T-helper 2 cell treated with Interferon-gamma antibody and Interleukin-4, amounts not matched to agents 5 μg/mL and 100 μg/mL, for 36 hours (primary cell): ENCODE measurements at places on chromosomes 1 and 21.
A peak's percentile ranks its signal among the peaks of the same experiment; 100 is the strongest.

- no peak for DNase-seq
Measured at GRCh38 chr1:192225703-192226102, 67.4 kb downstream of the RGS18 start.

DNA sequence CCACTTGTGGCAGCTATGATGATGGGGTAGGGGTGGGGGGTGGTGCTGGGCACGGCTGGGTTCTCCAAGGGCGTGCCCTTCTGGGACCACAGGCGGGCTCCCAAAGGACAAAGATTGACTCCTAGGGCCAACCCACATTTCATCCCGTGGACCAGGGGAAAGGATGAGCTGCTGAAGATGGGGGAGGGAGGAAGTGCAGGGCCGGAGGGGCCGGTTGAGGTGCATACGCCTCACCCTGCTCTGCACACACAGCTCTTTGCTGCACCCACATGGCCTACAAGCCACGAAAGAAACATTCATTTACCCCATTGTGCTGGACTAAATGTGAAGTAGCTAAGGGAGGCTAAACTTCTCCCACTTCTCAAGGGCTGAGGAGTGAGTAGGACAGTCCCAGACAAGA, 34.2 kb upstream of the GNPAT start:
- DNase-seq = no peak

DNA sequence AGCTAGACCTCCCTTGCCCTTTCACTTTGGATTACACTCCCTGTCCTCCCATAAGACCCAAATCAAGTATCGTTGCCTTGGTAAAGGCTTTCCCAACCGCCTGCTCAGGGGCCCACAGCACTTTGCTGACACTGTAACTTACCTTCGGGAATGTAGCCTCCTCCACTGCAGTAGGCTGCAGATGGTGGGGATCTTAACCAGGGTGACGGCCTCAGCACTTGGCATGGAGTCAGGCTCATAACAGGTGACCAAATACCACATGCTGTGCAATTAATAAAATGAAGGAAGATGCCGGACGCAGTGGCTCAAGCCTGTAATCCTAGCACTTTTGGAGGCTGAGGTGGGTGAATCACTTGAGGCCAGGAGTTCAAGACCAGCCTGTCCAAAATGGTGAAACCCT, 88.7 kb upstream of the IRF2BP2 start:
- no peak for DNase-seq

GRCh38 chr1:172770071-172770470, 111.2 kb downstream of the FASLG start:
- no peak for DNase-seq

GRCh38 chr1:91021686-91022517, at the start of gene ZNF644:
Gene ZNF644, minus strand, starts transcription at chr1:91022035. Its CDS starts 39,682 bp downstream, at chr1:90982353.
- DNase-seq = peak; percentile 94

DNA sequence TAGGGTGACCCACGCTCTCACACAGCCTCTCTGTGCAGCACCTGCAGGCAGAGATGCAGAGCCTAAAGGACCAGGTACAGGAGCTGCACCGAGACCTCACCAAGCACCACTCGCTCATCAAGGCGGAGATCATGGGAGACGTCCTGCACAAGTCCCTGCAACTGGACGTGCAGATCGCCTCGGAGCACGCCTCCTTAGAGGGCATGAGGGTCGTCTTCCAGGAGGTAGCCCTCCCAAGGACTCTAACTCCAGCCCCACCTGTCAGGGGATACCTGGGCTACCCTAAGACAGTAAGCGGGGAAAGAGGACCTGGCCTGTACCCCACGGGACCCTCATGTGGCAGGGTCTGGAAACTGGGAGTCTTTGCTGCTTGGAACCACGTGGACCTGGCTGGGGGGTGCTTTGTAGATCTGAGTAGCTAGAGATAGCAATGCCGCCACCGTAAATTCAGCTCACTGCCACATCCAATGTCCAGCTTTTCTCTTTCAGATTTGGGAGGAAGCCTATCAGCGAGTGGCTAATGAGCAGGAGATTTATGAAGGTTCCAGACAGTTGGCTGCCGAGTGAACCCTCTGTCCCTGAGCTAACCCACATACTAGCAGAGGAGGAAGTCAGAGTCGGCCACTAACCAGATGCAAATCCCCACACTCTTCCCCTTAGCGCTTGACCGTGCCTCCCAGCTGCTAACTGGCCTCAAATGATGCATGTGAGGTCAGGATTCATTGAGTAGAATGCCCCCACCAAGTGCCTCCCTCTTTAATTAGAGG, 6.5 kb downstream of the RNF207 start:
- no peak for DNase-seq

DNA sequence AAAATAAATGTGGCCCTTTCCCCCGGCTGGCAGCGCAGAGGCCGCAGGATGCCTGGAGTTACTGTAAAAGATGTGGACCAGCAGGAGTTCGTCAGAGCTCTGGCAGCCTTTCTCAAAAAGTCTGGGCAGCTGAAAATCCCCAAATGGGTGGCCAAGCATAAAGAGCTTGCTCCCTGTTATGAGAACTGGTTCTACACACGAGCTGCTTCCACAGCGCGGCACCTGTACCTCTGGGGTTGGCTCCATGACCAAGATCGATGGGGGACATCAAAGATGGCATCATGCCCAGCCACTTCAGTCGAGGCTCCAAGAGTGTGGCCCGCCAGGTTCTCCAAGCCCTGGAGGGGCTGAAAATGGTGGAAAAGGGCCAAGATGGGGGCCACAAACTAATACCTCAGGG, 95.9 kb downstream of the LRIG2 start:
- DNase-seq = no peak

DNA sequence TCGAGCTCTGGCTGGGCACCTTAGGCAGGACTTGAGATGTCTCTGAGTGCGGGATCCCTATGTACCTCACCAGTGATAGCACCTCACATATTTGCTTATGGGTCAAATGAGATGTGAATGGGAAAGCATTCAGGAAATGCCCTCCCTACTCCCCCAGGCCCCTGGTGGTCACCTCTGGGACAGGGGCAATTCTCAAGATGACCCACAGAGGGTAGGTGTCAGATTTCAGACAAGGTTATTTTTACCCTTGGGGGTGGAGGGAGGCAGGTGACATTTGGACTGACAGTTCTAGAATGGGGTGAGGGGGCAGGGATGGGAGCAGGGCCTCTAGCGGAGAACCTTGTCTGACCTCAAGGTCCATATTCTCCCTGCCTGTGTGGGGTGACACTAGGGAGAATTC, 27.1 kb downstream of the ACOT11 start:
- DNase-seq = no peak

DNA sequence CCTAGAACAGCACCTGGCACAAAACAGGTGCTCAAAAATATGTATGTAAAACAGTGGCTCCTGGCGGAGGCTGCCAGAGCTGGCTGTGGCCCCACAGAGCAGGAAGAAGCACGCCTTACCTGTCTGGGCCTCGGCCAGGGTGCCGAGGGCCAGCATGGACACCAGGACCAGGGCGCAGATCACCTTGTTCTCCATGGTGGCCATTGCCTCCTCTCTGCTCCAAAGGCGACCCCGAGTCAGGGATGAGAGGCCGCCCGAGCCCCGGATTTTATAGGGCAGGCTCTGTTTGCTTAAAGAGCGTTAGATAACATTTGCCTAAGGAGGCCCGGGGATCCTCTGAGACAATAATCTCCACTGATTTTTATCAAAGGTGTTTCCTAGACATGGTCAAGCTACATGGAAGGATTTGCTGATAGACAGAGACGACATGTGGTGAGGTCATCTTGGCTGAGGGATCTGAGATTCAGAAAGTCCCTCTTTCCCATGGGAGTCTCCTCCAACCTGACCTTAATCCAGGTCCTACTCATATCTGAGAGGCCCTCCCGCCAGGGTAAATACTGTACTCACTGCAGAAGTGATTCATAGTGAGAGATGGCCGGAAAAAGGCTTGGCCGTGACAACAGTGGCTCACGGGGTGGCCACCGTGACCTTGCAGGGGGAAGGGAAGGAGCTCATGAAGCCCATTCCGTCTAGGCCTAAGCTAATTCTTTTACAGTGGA, at the start of gene TFF1:
TFF1 (minus strand) TSS at position 244 of the 719 bp plus-strand sequence; CDS start at position 204, 40 bp downstream.
- DNase-seq = no peak

- no peak for DNase-seq
Measured at GRCh38 chr1:973459-974292, 7.4 kb downstream of the PLEKHN1 start.

DNA sequence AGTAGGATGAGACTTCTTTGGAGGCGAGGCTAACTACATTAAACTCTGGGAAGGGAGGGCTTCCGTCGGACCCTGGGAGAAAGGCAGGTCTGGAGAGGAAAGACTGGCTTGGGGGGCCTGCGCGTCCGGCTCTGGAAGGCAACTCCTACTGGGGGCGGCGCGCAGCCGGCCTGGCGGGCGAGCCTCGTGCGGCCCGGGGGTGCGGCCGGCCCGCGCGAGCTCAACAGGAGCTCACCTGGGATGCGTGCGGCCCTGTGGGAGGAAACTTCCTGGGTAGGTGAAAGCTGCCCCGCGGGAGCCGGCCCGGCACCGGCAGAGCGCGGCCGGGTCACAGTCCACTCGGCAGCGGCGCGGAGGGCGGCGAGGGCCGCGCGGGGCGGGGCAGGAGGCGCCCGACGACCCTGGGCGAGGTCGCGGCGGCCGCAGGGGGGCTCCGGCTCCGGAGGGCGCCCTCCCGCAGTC, 449 bp downstream of the EPS15 start:
- peak; percentile 32 for DNase-seq

DNA sequence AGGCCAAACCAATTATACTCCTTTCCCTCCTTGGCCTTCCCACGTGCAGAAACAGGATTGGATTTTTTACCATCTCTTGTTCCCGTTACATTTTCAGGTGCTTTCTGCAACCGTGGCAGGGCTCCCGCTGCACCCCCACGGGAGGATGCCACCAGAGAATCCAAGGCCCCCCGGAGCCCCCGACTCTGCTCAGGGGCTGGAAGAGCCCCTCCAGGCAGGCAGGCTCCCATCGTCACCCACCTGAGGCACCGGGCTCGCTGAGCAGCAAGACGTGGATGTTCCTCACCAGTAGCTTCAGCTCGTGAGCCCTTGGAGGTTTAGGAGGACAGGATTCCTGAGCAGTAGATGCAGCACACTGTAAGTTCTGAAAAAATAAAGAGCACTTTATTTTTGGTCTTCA, 35.2 kb upstream of the PRDM15 start:
- DNase-seq = no peak

DNA sequence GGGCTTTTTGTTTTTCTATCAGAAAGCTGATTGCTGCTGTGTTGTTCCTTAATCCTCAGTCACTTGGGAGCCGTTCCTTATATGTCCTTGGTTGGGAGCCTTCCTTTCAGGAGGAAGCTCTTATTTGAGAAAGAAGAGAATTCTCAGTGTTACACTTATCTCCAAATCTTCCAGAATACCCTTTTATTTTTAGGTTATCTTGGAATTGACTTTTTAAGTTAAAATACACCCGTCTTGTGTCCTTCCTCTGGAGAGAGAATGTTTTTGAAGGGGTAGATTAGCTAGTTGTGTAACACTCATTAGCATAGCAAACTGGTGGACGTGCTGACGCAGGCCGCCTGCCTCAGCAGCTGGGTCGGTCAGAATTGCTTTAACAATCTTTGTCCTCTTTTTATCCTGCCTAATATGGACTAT, 42.1 kb downstream of the LRRC8B start:
- DNase-seq = no peak

GRCh38 chr1:8122160-8122476, 96.0 kb upstream of the ERRFI1 start:
- no peak for DNase-seq

- no peak for DNase-seq
Measured at GRCh38 chr1:159960721-159961381, 6.8 kb upstream of the SLAMF9 start.

GRCh38 chr1:76501586-76502219, 365.6 kb upstream of the ST6GALNAC5 start:
- no peak for DNase-seq

DNA sequence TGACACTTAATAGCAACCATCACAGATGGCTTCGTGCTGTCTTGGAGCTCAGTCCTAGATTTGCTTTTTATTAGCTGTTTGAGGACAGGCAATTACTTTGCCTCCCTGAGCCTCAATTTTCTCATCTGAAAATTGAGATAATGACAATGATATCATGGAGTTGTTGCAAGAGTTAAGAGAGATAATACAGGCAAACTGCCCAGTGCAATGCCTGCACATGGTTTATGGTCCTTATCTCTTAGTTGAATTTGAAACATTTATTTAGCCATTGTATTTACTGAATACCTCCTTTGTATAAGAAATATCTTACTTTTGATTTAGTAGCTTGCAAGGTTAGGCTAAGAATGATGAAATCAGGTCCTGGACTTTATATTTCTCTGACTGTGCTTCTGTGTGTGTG, 17.7 kb downstream of the KCNA2 start:
- no peak for DNase-seq

GRCh38 chr1:240284656-240285414, 193.2 kb downstream of the FMN2 start:
- no peak for DNase-seq

DNA sequence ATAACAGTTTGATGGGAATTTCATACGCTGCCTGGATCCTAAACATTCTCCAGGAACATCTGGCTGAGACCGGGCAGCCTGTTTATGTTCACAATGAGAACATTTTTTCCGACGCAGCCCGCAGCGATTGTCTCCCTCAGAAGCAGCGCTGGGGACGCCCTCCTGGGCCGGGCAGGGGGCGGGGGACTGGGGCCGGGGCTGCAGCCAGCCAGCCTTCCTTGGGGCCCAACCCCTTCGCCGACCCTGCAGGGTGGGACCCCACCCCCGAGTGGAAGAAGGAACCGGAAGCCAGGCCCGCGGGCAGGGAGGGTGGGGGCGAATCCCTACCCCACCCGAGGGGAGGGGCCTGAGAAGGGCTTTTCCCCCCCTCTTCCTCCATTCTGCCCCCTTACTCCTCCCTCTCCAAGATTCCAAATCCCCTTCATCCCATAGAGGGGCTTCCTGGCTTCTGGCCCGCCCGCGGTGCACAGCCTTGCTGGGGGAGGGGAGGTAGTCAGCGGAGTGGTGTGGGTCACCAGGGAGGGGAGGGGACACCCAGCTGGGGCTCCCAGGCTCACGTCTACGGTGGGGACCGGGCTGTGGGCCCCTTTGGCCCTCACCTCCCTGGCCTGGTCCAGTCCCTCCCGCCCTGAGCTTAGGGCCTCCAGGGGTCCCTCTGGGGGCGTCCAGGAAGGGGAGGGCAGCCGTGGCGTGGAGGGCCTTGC, 60.6 kb downstream of the WNT9A start:
- no peak for DNase-seq

- DNase-seq = no peak
Measured at GRCh38 chr21:29295066-29295650, 3.6 kb upstream of the BACH1 start.

- no peak for DNase-seq
Measured at GRCh38 chr1:55053265-55053954, 14.1 kb downstream of the PCSK9 start.

GRCh38 chr21:41121785-41122415, 46.1 kb upstream of the BACE2 start:
- peak; percentile 44 for DNase-seq

DNA sequence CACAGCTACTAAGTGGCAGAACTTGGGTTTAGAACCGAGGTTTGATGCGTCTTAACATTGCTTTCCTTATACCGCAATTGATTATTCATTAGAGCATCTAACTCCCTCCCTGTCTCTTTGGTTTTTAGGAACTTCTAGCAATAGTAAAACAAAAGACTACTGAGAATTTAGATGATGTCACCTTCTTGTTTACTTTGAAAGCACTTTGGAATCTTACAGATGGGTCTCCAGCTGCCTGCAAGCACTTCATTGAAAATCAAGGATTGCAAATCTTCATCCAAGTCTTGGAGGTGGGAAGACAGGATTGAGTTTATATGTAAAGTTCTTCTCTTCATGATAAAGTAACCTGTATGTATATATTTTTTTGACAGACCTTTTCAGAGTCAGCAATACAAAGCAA, 35.0 kb downstream of the ZYG11A start:
- no peak for DNase-seq
